ENCODE measurements at places on chromosomes 6 and 20.

GRCh38 chr6:150006961-150007464 lies 18.3 kb downstream of the RAET1L start:
- DNase-seq, result no peak

GRCh38 chr6:91865889-91866288 lies 1279.0 kb upstream of the MAP3K7 start:
- DNase-seq, result no peak

DNA sequence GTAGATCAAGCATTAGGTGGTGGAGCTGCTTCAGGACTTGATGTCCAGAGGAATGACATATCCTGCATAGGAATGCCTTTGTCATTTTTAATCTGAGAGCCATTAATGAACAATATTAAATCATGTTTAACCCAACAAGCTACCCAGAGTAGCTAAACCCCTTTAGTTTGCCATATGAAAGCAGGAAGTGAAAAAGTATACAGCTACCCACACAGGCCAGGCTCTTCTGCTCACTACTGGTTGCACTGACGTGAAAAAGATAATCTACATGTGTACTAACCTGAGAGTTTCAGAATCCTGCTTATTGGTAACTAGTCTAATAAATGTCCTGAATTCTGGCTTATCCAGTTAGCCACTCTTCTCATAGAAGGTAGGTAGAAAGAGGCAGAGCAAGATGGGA lies 19.9 kb downstream of the GLYATL3 start:
- DNase-seq, result no peak

GRCh38 chr6:38794682-38795081 lies 79.6 kb downstream of the DNAH8 start:
- no peak for DNase-seq

- no peak for DNase-seq
Measured at GRCh38 chr6:79717989-79718388, 86.9 kb downstream of the SH3BGRL2 start.

DNA sequence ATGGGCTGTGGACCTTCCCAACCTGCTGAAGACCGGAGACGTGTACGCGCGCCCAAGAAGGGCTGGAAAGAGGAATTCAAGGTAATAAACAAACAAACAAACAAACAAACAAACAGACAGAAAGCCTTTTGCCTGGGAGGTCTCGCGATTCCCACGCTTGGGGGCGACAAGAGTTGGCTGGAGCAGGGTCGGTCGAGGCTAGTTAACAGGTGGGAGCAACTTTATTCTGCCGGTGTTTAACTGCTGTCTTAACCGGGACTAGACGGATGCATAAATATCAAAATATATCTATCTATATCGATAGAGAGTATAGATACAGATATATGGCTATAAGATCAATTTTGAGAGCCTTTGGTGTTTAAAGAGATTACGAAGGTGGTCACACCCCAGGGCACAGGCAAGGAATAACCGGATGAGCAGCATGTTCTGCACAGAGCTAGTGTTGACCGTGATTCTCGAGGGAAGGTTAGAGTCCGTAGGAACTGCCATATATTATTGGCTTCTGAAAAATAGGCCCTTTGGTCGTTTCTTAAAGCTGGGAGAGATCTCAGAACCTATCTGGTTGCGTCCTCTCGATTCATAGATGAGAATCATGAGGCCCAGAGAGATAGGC lies 514 bp downstream of the STMND1 start:
- DNase-seq, result no peak

DNA sequence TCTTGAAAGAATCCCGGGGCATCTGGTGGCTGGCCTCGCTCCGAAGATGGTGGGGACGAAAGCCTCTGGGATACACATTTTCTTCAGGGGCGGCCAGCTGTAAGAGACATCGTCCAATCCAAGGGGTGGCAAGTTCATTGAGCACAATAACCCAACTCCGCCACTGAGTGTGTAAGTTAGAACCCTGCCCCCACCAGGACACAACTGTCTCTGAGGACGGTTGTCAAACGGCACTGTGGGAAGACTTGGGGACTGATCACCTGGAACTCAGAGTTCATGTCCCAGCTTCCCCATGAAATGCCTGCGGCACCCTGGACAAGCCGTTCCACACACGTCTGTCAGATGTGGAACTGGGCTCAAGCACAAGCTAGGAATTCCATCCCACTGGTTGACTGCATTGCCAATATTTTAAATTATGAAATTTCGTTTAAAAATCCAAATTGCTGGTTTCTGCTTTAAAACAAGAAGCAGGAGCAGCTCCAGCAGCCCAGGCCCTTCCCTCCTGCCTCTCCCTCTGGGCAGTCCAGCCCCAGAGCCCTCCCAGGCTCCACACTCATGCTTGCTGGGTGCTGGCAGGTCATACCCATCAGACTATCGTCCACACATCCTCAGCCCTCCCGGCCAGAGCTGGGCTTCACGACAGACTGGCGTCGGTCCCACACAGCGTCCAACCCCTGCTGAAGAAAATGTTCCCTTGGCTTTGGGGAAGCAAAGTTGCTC lies 80.9 kb upstream of the AFDN start:
- peak; percentile 70 for DNase-seq

DNA sequence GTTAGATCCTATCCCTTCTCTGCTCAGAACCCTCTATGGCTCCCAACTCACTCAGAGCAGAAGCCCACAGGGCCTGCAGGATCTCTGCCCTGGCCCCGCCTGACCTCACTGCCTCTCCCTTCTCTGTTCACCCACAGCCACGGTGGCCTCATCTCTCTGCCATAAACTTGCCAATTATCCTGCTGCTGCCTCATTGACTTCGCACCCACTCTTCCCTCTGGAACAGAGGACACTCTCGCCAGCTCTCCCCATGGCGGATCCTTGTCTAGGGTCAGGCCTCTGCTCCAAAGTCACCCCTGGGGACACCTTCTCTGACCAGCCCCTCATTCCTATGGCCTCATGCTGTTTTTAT lies 86.4 kb downstream of the CEBPB start:
- no peak for DNase-seq

- no peak for DNase-seq
Measured at GRCh38 chr20:10304471-10305046, 85.9 kb downstream of the SNAP25 start.

GRCh38 chr6:159874435-159874834 lies 16.4 kb upstream of the MAS1 start:
- no peak for DNase-seq

DNA sequence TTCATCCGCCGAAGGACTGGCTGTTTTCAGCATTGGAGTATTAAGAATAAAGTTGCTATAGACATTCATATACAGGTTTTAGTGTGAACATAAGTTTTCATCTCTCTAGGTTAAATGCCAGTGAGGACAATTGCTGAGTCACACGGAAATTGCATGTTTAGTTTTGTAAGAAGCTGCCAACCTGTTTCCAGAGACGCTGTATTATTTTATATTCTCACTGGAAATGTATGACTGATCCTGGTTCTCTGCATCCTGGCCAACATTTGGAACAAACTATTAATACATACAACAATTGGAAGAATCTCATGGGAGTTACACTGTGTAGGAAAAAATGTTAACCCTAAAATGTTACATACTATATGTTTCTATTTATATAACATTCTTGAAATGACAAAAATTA lies 16.7 kb upstream of the TGM6 start:
- DNase-seq, result no peak

GRCh38 chr20:16292226-16292880 lies 280.9 kb downstream of the KIF16B start:
- no peak for DNase-seq

All from sciatic nerve (tissue), 2 donors.